ENCODE measurements at places on chromosomes 7 and 10.

GRCh38 chr10:558891-559766 lies 130.3 kb downstream of the DIP2C start:
- DNase-seq: no peak

DNA sequence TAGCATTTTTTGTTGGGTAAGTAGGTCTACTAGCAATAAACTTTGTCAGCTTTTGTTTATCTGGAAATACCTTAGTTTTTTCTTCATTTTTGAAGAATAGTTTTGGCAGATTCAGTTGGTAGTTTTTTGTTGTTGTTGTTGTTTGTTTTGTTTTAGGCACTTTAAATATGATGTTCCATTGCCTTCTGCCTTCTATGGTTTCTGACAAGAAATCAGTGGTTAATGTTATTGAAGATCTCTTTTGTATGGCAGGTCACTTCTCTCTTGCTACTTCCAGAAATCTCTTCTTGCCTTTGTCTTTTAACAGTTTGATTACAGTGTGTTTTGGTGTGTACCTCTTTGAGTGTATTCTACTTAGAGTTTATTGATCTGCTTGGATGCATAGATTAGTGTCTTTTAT lies 41.8 kb upstream of the ZNF365 start:
- DNase-seq: no peak

- DNase-seq: no peak
These were observed at the start of gene SLC26A4 for GRCh38 chr7:107660381-107661080. TSS of gene SLC26A4 (plus strand) at chr7:107660828. CDS start at chr7:107661642, 814 bp downstream.

DNA sequence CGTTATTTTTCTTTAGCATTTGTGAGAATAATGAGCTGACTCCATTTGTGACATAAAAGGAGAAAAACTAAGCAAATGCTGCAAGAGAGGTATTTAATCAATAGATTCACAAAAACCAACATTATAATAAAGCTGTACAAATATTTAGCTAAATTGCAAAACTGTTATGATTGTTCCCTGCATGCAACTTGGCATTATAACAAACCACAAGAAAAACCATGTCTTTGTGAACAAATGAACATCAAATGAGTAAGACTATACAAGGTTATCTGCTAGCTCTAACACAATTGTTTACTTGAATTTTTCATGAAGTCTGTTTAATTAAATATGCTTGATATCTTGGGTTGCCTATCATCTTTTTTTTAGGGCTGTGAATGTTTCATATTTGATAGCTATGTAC lies 50.8 kb upstream of the PPP1R9A start:
- DNase-seq: no peak

- DNase-seq: no peak
These were observed 966 bp downstream of the FBH1 start for GRCh38 chr10:5891009-5891408.

GRCh38 chr10:30368065-30368718 lies 19.1 kb upstream of the MTPAP start:
- no peak for DNase-seq

DNA sequence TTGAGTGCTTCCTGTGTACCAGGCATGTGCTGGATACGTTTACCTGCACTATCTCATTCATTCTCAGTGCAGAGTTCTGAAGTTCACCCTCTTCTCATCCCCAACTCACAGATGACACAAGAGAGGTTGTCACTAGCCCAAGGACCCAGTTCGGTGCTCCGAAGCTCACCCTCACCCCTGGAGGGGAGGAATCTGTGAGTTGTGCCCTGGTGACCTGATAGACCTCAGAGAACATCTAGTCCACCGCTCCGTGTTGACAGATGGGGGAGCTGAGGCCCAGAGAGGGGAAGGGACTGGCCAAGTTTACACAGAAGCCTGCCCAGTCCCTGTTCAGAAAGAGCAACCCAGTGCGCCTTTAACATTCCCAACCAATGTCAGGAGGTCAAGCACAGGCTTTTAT lies 44.8 kb upstream of the EMX2 start:
- DNase-seq: no peak

DNA sequence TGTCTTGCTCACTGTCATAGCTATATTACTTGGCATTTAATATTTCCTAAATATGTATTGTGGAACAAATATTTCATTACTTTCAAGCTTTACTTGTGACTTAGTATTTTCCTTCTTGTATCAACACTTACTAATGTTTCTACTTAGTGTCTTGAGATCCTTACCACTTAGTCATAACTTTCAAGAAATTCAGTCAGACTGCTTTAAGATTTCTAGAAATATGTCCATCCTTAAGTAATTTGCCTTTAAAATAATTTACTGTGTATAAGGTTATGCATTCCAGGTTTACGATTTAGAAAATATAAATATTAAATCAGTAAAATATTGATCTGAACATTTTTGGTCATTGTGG lies 87.3 kb upstream of the CSTF2T start:
- no peak for DNase-seq

DNA sequence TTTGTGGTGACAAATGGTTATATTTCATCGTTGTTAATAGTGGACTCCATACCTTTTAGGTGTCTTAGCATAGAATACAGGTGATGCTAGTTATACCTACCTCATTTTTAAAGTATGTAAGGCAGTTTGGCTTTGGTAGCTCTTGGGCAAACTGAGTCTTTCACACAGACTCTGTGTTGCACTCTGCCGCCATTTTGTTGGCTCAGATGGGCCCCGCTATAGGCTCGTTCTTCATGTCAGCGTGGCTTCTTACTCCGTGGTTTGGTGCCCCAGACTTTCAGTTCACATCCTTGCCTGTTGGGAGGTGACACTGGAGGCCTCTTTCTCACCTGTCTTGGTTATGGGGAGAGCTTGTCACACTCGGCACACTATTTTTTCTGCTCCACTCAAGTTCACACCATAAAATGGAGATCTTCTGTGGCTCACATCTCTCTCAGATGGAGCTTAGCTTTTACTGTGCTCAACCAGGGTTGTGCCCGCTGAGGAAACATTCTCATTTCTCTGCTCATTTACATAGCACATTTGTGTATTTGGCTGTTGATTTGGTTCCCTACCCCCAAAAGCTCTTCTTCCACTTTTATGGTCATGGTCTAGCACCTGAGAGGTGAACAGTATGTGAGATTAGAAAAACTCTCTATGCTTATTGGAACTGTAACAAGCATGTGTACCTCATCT lies 178.5 kb downstream of the ARID5B start:
- DNase-seq: no peak

GRCh38 chr7:732094-732541 lies 5.0 kb upstream of the PRKAR1B start:
- peak; percentile 22 for DNase-seq

DNA sequence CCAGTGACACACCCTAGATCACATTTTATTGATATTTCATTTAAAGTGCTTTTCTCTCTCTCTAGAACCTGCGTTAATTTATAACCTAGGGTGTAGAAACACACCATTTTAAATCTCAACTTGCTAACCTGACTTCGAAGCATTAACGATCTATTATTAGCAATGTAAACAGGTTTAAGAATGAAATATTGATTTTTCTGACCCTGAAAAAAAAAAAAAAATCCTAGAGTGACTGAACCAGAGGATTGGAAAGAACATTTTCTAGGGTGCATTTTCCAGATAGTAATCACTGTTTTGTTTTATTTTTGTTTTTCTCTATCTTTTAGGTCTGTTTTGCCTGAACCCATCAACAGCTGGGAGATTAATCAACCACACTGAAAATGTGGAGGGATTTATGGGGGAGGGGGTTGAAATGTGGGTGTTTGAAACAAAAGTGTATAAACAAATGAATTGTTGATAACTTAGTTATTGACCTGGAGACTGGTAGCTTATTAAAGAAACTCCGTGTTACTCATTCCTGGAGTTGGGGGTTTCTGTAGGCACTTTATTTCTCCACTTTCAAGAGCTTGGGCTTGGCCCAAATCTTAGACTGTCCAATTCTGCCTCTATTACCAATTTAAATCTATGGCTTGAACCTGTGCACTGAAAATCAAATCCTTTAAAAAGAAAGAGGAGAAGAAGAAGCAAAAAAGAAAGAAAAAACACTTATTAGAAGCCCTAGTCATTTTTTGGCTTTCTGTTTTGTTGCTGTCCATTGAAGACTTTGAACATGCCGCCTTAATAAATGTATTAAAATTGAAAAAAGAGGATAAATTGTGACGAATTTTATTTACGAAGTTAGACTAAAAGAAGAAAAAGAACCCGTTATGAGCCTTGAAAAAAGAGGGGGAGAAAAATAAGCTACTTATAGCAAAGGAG lies 2.8 kb downstream of the HOXA2 start:
- DNase-seq: no peak

- DNase-seq: no peak
These were observed 84.1 kb upstream of the GNA12 start for GRCh38 chr7:2928256-2928612.

DNA sequence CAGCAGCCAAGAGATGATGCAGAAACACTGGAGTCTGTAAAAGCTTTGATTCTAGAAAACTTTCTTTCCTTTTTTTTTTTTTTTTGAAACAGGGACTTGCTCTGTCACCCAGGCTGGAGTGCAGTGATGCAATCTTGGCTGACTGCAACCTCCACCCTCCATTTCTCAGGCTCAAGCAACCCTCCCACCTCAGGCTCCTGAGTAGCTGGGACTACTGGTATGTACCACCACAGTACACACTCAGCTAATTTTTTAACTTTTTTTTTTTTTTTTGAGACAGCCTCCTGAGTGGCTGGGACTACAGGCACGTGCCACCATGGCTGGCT lies 17.0 kb upstream of the BAG3 start:
- DNase-seq: no peak

DNA sequence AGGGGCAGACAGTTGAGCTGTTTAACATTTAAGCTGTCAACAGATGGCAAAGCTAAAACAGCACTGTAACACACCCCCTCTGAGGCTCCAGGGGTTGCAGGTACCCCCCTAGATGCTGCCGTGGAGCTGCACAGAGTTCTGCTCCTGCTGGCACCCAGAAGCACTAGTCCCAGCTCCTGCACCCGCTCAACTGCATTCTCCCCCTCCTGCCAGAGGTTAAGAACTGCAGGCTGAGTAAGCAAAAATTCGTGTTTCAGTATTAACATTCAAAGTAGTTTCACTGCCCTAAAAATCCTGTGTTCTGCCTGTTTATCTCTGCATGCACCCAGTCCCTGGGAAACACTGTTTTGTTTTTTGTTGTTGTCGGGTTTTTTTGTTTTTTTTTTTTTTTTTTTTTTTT lies 790.8 kb upstream of the KCND2 start:
- peak; percentile 31 for DNase-seq

- DNase-seq: no peak
These were observed 64.7 kb downstream of the PIK3AP1 start for GRCh38 chr10:96655461-96656197.

- peak; percentile 71 for DNase-seq
These were observed 73.3 kb upstream of the MYL10 start for GRCh38 chr7:101702362-101702850.

DNA sequence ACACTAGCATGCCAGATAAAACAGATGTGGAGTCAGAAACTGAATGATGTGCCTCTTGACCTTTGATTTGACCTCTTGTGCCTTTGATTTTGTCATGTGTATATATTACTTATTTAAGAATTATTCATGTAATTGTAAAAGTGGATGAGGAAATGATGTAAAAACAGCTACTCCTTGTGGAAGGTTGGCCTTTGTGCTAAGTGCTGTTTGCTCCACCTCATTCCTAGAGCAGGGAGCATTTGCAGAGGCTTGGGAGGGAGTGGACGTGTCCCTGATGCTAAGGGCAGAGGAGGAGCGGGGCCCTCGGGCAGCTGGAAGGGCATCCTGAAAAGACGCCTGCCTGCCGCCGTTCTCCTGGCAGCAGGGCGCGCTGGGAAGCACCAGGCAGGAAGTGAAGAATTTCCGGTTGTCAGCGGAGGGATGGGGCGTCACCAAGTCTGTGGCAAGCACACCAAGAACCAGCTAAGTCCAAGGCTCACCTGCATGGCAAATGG lies 197.6 kb upstream of the ZNF32 start:
- no peak for DNase-seq

GRCh38 chr7:133554330-133554729 lies 301.5 kb downstream of the EXOC4 start:
- no peak for DNase-seq

DNA sequence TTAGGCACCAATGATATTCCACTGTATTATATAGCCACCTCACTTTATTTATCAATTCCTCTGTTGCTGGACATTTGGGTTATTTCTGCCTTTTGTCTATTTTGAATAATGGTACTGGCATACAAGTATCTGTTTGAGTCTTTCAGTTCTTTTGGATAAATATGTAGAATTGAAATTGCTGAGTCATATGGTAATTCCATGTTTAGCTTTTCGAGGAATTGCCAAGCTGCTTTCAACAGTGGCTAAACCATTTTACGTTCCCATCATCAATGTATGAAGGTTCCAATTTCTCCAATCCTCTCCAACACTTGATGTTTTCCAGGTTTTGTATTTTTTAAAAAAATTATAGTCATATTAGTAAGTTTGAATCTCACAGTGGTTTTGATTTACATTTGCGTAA lies 42.3 kb downstream of the JMJD1C start:
- no peak for DNase-seq

- no peak for DNase-seq
These were observed 76.6 kb downstream of the PTPRE start for GRCh38 chr10:127983344-127984100.

GRCh38 chr7:37899712-37900247 lies 16.8 kb downstream of the SFRP4 start:
- DNase-seq: no peak

DNA sequence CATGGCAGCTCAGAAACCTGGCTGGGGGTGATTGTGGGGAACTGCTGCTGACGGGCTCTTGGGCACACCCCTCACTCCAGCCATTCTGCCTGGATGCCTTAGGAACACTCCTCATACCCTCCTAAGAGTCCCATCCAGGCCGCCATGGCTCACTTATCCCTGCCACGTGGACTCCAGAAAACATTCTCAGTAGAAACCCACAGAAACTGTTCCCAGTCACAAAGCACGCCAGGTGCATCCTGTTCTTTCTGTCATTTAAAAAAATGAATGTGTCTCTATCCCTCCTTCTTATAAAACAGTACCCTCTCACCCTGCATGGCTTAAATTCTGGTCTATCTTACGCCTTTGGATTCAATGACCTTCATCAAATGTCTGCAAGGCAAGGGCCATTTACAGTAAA lies 177.7 kb downstream of the CUX1 start:
- no peak for DNase-seq

DNA sequence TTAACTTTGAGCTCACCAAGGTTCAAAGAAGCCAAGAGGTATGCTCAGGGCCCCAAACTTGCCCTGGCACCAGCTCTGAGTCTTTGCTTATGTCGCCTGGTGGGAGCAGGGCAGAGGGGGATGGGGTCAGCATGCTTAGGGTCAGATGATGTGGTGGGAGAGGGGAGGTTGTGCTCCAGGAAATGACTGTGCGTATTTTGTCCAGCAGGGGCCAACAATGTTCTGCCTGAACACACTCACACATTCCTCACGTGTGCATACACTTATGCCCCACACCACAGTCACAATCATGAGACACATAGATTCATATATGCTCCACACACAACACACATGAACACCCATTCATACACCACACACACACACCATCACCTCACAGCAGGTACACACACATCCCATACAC lies 4.4 kb upstream of the RAMP3 start:
- DNase-seq: no peak

- DNase-seq: no peak
These were observed 289.0 kb downstream of the TNS3 start for GRCh38 chr7:47292832-47293309.

All from HEK293T (cell line).